Uterus (tissue), 4 donors: ENCODE measurements at places on chromosomes 5 and 9.
A peak's percentile ranks its signal among the peaks of the same experiment; 100 is the strongest.

- no peak for DNase-seq
- no peaks in the 10 kb centered on the region for H3K36me3 ChIP-seq
- no peaks in the 10 kb centered on the region for H3K27me3 ChIP-seq
Measured at GRCh38 chr9:85716031-85716877, 25.5 kb downstream of the AGTPBP1 start.

GRCh38 chr9:78386773-78387172 lies 89.8 kb downstream of the PSAT1 start:
- no peak for DNase-seq
- H3K27ac ChIP-seq, result no peak overlapping the region
- H3K36me3 ChIP-seq, result no peaks in the 10 kb centered on the region
- no peaks in the 10 kb centered on the region for H3K4me1 ChIP-seq

DNA sequence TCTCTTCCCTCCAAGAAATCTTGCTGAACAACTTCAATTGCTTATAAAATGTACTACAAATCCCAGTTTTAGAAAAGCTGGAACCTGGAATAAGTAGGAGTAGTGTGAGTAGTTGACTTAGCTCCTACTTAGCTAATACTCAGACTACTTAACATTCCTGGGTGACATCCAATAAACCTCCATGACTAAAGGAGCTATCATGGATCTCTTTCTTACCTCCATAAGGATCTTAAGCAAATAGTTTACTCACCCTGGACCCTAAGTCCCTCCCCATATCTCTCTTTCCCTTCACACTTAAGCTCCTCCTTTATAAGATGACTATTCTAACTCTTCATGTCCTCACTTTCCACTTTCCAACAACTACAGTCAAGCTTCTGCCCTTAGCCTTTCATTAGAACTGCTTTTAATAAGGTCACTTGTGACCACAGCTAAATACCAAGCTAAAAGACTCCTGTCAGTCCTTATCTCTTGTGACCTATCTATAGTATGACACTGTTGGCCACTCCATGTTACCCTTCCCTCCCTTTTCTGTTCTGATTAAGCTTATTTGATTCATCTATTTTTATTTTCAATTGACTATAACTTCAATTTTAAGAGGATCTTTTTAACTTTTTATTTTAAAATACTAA lies 194.9 kb downstream of the RFX3 start:
- no peak overlapping the region for H3K27ac ChIP-seq
- no peaks in the 10 kb centered on the region for H3K27me3 ChIP-seq
- H3K4me3 ChIP-seq, result no peak overlapping the region
- H3K4me1 ChIP-seq, result no peaks in the 10 kb centered on the region
- H3K36me3 ChIP-seq, result no peaks in the 10 kb centered on the region
- DNase-seq, result no peak

- H3K27ac ChIP-seq, result peak overlapping the region; percentile 48
- H3K27me3 ChIP-seq, result no peaks in the 10 kb centered on the region
- no peak for DNase-seq
Measured at GRCh38 chr9:88782931-88783710, 208.1 kb upstream of the S1PR3 start.

DNA sequence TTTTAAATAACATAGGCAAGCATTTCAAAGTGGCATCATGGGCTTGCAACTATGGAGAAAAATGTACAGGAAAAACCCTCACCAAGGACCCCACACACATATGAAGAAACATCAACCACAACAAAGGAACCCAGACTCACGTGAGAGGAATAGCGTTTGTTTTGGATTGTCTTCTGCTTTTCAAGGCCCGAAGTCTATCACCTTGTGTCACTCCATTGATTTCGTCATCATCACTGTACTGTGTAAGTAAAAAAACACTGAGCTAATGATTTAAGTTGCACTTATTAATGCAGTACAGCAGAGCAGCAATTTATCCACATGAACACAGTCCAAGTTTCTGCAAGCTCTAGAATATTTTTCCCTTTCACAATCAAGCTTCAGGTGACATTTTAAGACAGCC lies 72.4 kb downstream of the HABP4 start:
- no peaks in the 10 kb centered on the region for H3K27me3 ChIP-seq
- DNase-seq, result no peak
- no peak overlapping the region for H3K4me3 ChIP-seq
- no peak overlapping the region for H3K27ac ChIP-seq

DNA sequence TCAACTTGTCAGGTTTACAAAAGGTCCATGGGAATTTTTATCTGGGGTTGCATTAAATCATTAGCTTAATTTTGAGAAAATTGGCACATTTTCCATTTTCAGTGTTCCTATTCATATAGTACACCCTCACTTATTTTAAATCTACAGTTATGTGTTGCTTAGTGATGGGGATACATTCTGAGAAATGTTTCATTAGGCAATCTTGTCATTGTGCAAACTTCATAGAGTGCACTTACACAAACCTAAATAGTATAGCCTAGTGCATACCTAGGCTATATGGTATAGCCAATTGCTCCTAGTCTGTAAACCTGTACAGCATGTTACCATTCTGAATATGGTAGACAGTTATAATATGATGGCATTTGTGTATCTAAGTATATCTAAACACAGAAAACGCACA lies 19.8 kb upstream of the FAM151B start:
- no peak for DNase-seq
- no peak overlapping the region for H3K27ac ChIP-seq
- no peak overlapping the region for H3K4me3 ChIP-seq
- H3K4me1 ChIP-seq, result no peaks in the 10 kb centered on the region
- H3K27me3 ChIP-seq, result no peaks in the 10 kb centered on the region

DNA sequence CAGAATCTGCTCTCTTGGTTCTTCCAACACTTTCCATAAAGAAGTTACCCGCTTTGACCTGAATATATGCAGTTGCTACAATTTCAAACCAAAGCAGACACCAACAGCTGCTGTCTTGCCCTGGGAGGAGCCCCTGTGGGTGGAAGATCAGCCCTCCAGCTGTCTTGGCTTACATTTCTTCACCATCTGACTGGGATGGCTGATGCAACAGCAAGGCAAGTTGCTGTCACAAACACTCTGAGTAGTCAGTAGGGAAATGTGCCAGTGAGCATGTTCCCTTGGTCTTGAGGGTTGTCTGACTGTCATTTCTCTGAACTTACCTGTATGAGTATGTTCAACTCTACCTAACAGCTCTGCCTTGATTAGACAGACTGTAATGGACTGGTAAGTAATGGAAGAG lies 152.9 kb downstream of the SGCD start:
- peaks cover 1% of the 10 kb centered on the region for H3K4me1 ChIP-seq
- no peak overlapping the region for H3K27ac ChIP-seq
- no peaks in the 10 kb centered on the region for H3K36me3 ChIP-seq
- H3K4me3 ChIP-seq, result no peak overlapping the region
- DNase-seq, result no peak

DNA sequence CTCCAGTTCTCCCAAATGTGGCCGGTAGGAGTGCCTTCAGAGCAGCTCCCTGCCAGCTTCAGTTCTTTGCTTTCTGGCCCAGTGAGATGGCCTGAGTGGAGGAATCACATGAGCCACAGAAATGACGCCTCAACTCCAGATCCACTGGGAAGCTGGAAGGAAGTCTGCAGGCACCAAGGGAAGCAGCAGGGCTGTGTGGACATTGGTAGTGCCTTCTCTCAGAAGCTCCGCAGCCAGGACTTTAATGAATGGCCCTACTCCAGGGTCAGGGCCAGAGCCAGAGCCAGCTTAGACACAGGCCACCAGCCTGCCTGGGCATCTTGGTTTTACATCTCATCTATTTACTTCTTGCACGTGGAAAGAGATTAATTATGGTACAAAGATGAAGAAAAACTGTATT lies 12.0 kb upstream of the PSMB7 start:
- no peaks in the 10 kb centered on the region for H3K27me3 ChIP-seq
- no peak overlapping the region for H3K4me3 ChIP-seq
- no peak overlapping the region for H3K27ac ChIP-seq
- no peaks in the 10 kb centered on the region for H3K4me1 ChIP-seq
- no peak for DNase-seq

DNA sequence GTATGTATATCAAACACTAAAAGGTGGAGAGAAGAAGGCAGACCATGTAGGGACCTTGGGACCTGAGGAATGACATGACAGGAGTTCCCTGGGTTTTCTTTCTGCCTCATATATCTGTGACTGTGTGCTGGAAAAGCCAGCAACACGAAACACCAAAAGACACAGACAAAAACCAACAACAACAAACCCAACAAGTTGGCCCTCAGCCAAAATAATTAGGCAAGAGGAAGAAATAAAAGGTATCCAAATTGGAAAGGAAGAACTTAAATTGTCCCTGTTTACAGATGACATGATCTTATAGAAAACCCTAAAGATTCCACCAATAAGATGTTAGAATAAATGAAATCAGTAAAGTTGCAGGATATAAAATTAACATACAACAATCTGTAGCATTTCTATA lies 21.7 kb downstream of the ABO start:
- no peaks in the 10 kb centered on the region for H3K36me3 ChIP-seq
- DNase-seq, result no peak
- H3K4me3 ChIP-seq, result no peak overlapping the region
- no peaks in the 10 kb centered on the region for H3K27me3 ChIP-seq

- H3K4me3 ChIP-seq, result no peak overlapping the region
- H3K27me3 ChIP-seq, result no peaks in the 10 kb centered on the region
- no peak overlapping the region for H3K27ac ChIP-seq
- no peaks in the 10 kb centered on the region for H3K4me1 ChIP-seq
Measured at GRCh38 chr9:88017096-88017495, 42.8 kb upstream of the CDK20 start.

DNA sequence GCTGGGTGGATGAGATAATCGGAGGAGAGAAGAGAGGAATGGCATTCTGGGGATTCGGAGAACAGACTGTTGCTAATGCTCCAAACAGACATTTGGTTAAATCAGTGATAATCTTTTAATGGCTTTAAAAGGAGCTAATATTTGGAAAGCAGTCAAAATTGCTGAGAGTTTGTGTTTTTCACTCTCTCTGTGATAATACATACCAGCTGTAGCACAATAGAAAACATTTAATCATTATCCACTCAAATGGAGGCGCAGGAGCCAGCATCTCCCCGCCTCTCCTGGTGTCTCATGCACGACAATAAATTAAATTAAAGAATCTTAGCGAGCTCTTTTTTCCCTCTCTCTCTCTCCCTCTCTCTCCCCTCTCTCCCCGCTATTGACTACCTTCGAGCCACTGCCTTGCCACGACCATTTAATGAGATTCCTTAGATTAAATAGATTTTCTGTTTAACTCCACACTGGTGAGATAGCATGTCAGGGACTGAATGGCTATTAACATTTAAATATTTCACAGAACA lies 268.6 kb upstream of the MVB12B start:
- no peak overlapping the region for H3K27ac ChIP-seq
- no peak for DNase-seq
- no peaks in the 10 kb centered on the region for H3K27me3 ChIP-seq
- H3K4me3 ChIP-seq, result no peak overlapping the region

GRCh38 chr5:177363565-177363964 lies 5.8 kb downstream of the RGS14 start:
- no peak overlapping the region for H3K27ac ChIP-seq
- H3K36me3 ChIP-seq, result no peaks in the 10 kb centered on the region
- peaks cover 3% of the 10 kb centered on the region for H3K4me1 ChIP-seq
- no peaks in the 10 kb centered on the region for H3K27me3 ChIP-seq

DNA sequence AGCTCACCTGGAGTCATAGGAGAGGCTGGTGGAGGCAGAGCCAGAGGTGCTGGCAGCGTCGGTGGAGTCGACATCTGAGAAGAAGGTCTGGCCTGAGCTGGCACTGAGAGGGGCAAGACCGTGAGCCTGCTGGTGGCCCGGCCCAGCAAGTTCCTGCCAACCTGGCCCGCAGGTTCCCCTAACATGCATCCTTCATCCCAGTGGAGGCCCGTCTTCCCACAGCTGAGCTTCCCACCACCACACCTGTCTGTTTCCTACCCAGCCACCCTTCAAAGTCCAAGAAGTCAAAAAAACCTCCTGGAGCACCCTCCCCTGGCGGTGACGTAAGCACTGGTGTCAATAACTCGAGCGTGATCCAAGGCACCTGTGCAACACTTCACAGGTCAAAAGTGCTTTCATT lies 16.9 kb downstream of the PHF19 start:
- H3K4me3 ChIP-seq, result no peak overlapping the region
- H3K27ac ChIP-seq, result no peak overlapping the region
- H3K27me3 ChIP-seq, result no peaks in the 10 kb centered on the region

DNA sequence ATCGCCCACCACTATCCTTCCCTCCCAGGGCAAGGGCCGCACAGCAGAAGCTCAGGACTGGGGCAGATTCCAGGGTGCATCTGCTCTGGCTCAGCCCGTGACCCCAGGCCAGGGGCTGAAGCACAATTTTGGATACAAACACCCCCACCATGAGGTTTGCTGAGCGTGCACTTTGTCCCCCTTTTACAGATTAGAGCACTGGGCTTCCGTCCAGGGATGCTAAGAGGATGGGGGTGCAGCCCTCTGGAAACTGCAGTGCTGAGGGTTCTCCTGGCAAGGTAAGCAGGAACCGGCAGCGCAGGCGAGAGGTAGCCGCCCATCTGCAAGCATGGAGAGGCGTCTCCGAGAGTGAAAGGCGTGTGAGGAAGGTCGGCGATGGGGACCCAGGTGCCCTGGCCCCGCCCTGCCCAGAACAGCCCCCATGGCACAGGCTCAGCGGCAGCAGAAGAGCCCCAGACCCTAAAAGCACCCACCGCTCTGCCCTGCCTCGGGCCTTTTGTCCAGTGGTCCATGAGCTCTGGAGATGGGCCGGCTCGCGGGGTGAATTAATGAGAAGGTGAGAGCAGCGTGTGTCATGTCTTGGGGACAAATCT lies 54.5 kb upstream of the OLFM1 start:
- H3K27ac ChIP-seq, result no peak overlapping the region
- no peaks in the 10 kb centered on the region for H3K36me3 ChIP-seq
- H3K4me3 ChIP-seq, result no peak overlapping the region

DNA sequence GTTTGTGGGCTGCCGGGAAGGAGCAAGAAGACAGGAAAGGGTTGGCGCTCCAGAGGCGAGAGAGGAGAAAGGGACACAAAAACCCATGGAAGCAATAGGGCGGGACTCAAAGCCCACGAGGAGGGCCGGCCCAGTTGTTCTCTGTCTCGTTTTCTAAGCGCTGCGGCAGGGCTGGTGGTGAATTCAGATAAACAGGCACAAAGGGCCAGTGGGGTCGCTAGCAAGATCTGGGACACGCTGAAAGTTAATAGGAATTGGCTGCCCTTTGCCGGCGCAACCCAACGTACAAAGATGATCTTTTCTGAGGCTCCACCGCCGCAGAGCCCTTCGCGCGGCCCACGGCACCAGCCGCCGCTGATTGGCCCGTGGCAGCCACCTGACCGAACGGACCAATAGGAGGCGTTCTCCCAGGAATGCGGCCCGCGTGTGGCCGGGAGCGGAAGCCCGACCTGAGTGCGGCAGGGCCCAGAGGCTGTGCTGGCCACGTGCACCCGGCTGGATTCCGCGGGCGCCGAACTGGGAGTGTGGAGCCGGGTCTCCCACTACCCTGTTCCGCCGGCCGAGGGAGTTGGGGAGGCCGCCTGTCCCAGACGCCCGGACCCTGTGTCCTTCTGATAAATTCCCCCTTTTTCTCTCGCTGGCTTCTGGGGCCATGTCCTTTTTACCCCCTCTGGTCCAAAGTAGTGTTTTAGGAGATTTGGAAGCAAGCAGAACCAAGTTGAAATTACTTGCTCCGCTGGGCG lies 16.8 kb upstream of the NSD1 start:
- H3K4me3 ChIP-seq, result peak overlapping the region; percentile 18
- no peaks in the 10 kb centered on the region for H3K4me1 ChIP-seq
- peak; percentile 91 for DNase-seq
- no peaks in the 10 kb centered on the region for H3K36me3 ChIP-seq
- peak overlapping the region; percentile 65 for H3K27ac ChIP-seq

GRCh38 chr5:58090704-58091103 lies 369.2 kb downstream of the PLK2 start:
- no peaks in the 10 kb centered on the region for H3K4me1 ChIP-seq
- no peak for DNase-seq
- H3K27me3 ChIP-seq, result no peaks in the 10 kb centered on the region
